ENCODE measurements at places on chromosomes 2 and 18. TPM values are rescaled to one million over a fixed set of nuclear protein-coding genes. Genes with fewer than 3 reads are reported as not detected.

Gene ANKRD62
- not detected for total RNA-seq

Gene COL4A4
- 1.9 TPM for total RNA-seq

Gene GTF2A1L
- not detected for total RNA-seq

GRCh38 chr2:68009526-68009925 lies 53.3 kb downstream of the C1D start:
- H3K27ac ChIP-seq = no peak overlapping the region
- H3K4me3 ChIP-seq = no peak overlapping the region
- H3K27me3 ChIP-seq = no peaks in the 10 kb centered on the region
- H3K36me3 ChIP-seq = no peaks in the 10 kb centered on the region
- H3K4me1 ChIP-seq = peaks cover 9% of the 10 kb centered on the region

DNA sequence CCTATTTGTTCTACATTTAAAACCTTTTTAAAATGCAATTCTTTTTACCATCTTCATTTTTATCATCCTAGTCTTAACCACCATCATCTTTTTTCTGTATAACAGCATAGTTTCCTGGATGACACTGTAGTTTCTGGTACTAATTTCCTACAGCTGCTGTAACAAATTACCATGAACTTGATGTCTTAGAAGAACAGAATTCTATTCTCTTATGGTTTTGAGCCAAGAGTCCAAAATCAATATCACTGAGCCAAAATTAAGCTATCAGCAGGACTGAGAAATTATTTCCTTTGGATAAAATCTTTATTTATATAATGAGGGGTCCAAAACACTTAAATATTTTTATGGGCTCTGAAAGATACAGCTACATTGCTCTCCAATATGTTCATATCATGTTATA lies 539.3 kb downstream of the METTL4 start:
- H3K27ac ChIP-seq = no peak overlapping the region
- peaks cover 7% of the 10 kb centered on the region for H3K27me3 ChIP-seq
- no peak overlapping the region for H3K4me3 ChIP-seq
- no peak for DNase-seq

DNA sequence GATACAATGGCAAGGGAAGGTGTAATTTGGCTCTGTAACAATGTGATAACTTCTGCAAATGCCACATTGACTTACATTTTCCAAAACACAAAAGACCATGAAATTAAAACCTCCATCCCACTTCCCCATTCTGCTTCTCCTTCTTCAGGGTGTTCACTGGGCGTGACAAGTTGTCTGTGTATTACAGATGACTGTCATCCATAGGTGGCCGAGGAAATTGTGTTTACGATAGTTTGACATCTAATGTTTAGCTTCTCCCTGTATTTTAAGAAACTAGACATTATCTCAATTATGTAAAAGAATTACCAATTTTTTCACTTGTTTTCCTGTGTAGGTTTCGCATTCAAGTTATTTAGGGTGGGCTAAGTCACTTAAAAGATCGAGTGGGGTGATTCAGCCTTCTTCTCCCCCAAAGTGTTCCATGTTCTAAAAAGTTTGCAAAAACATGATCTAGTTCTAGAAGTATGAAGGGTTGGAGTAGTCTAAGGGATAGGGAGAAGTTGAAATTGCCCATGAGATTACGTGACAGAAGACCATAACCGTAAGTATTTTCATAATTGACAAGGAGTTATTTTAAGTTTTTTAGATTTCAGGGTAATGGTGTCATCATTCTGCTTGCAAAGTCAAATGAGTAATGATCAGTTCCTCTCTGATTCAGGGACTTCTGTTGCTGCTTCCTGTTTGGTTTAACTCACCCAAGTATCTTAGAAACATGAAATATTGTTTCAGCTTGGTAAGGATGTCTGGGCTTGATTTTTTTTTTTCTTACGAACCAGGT lies 25.2 kb upstream of the CYTIP start:
- H3K36me3 ChIP-seq = no peaks in the 10 kb centered on the region
- no peaks in the 10 kb centered on the region for H3K4me1 ChIP-seq
- H3K4me3 ChIP-seq = no peak overlapping the region
- no peak overlapping the region for H3K27ac ChIP-seq
- no peaks in the 10 kb centered on the region for H3K27me3 ChIP-seq

GRCh38 chr2:6353669-6354068 lies 512.0 kb downstream of the CMPK2 start:
- no peak for DNase-seq
- H3K27ac ChIP-seq = no peak overlapping the region
- peaks cover 2% of the 10 kb centered on the region for H3K27me3 ChIP-seq
- no peak overlapping the region for H3K4me3 ChIP-seq

- H3K4me3 ChIP-seq = no peak overlapping the region
- H3K4me1 ChIP-seq = peaks cover 12% of the 10 kb centered on the region
- no peak overlapping the region for H3K27ac ChIP-seq
These were observed 158.9 kb downstream of the PRPF40A start for GRCh38 chr2:152558158-152558984.
